ENCODE measurements at places on chromosomes 6 and 20. TPM values are rescaled to one million over a fixed set of nuclear protein-coding genes. Genes with fewer than 3 reads are reported as not detected.

GRIK2 gene
- total RNA-seq, result not detected

KCNB1 gene
- total RNA-seq, result not detected

ZC3H12D gene
- 0.10 TPM for total RNA-seq

AFG1L gene
- total RNA-seq, result 4.7 TPM

DXO gene
- total RNA-seq, result 19.3 TPM

Data from foreskin keratinocyte (primary cell).